ENCODE measurements at places on chromosomes 6 and 20.
A peak's percentile ranks its signal among the peaks of the same experiment; 100 is the strongest.

GRCh38 chr6:149320796-149321195, 3.3 kb downstream of the TAB2 start:
- no peak for DNase-seq

- no peak for DNase-seq
Measured at GRCh38 chr6:17093686-17094085, 8.2 kb upstream of the STMND1 start.

DNA sequence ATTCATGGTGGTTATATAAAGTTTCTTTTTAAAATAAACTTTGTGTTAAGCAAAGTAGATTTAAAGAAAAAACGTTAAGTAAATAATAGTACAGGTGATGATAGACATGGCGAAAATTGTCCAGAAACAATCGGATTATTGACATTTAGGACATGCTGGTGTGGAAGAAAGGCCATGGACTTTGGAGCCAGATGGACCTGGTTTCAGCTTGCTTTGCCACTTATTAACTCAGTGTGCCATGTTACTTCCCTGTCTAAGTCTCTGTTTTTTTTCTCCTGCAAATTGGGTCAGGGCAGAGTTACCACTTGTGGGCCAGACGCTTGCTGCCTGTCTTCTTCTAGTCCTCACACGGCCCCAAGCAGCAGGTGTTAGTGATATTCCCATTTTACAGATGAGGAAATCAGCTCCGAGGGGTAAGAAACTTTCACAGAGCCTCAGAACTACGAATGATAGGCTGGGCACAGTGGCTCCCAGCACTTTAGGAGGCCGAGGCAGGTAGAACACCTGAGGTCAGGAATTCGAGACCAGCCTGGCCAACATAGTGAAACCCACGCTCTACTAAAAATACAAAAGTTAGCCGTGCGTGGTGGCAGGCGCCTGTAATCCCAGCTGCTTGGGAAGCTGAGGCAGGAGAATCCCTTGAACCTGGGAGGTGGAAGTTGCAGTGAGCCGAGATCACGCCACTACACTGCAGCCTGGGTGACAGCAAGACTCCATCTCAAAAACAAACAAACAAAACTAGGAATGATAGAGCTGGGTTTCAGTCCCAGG, 12.4 kb downstream of the KIF3B start:
- DNase-seq, result no peak

GRCh38 chr6:44409207-44409794, 21.8 kb downstream of the CDC5L start:
- no peak for DNase-seq

- DNase-seq, result no peak
Measured at GRCh38 chr6:145498425-145498824, 236.9 kb downstream of the EPM2A start.

GRCh38 chr20:58277578-58278472, 31.7 kb upstream of the RAB22A start:
- no peak for DNase-seq

- DNase-seq, result no peak
Measured at GRCh38 chr6:150635906-150636514, 36.3 kb downstream of the PLEKHG1 start.

DNA sequence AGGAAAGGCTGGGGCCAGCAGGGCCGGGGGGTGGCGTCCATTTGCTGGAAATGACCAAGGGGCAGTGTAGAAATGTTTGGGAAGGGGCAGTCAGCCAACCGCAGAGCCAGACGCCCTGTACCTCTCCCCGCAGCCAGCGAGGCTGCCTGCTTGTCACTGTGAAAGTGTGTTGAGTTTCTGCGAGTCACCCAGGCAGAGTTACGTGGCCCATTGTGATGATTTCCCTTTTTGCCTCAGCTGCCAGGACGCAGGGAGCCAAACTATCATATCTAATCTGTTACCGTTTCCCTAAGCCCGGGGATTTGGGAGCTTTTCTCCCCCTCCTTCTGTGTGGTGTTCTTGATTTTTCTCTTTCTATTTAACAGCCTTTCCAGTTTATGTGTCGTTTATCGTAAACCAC, 67.9 kb upstream of the STX16 start:
- DNase-seq, result no peak

DNA sequence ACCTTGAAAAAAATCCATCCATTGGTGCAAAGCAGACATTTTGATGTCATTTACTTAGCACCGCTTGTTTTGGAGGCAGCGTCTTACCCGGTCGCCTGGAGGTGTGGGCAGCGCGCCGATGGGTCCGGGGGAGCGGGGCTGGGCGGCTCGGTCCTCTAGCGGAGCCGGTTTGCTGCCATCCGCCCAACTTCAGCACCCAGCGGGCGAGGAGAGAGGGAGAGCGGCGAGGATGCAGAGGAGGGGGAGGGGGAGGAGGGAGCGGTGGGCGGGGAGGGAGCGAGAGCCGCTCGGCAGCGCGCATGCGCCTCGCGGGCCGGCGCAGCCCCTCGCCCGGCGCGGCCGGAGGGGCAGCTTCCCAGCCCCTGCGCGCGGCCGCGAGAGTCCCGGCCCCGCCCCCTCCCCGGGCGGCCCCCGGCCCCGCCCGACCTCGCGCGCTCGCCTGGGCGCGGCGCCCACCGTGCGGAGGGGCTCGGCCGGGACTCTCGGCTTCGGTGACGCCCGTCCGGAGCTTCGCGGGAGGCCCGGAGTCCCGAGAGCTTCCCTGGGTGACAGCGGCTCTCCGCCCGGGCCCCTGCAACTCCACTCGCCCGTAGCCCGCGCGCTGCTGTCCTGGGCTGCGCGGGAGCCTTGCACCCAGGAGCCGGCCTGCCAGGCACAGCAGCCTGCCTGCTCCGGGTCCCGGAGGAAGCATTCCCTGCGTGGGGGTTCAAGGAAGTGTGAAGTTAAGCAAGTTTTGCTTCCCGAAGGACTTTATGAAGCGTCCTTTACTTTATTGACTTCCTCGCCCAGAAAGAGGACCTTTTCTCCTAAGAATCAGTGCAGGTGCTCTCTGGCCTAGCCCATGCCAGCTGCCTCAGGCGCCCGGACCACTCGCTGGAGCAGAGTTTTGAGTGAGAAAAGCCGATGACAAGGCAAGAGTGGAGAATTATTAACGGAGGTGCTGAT, at the start of gene RGS17:
Gene RGS17 (minus strand): TSS at position 246 of the 945 bp plus-strand sequence. CDS start 87,264 bp downstream, outside the sequence.
- no peak for DNase-seq

- DNase-seq, result no peak
Measured at GRCh38 chr20:49447946-49448809, 34.3 kb downstream of the KCNB1 start.

DNA sequence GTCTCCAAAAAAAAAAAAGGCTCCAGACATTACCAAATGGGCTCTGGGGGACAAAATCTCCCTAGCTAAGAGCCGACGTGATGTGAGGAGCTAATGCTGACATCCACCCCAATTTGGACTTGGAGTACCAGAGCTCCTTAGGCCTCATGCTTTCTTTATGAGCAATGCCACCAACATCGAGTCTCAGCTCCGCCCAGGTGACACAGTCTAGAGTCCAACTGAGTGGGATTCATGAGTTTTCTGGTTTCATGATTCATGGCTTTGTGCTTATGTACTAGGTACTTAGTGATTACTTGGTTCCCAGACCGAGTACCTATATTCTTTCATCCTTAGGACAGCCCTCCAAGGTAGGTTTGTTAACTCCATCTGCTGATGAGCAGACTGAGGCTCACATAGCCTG, 4.4 kb downstream of the ANKRD60 start:
- DNase-seq, result no peak

DNA sequence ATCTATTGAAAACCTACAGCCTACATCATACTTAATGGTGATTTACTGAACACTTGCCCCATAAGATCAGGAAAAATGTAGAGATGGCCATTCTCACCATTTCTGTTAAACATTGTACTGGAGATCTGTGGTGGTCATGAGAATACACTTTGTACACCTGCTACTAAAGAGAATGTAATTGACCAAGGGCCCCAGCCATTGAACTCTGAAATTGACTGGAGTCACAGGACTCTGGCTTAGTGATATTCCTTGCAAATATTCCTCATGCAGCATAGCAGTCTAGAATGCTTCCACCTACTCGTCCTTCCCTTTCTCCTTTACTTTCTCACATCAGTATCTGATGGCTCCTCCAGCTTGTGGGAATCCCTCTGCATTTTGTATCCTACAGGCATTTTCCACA, 37.4 kb upstream of the SNX9 start:
- DNase-seq, result no peak

DNA sequence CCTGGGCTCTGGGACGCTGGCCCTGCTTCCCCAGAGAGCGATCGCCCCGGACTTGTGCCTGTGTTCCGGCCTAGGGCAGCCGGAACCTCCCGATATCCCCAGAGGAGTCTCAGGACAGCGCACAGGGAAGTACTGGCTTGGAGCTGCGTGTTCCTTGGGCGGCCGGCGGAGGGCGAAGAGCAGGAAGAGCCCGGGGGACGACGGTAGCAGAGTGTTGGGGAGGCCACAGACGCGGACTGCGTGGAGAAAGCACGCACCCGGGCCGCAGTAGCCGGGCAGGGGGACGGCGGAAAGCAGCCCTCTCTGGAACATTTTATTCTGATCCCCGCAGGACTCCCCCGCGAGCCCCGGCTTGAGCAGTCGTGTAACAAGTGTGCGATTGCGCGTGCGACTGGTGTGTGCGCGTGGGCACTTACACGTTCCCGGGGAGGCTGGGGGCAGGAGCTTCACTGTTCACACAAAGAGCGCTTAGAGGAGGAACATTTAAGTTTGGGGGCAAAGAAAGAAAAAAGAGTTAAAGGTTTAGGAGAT, 36.1 kb downstream of the NCR2 start:
- DNase-seq, result no peak

DNA sequence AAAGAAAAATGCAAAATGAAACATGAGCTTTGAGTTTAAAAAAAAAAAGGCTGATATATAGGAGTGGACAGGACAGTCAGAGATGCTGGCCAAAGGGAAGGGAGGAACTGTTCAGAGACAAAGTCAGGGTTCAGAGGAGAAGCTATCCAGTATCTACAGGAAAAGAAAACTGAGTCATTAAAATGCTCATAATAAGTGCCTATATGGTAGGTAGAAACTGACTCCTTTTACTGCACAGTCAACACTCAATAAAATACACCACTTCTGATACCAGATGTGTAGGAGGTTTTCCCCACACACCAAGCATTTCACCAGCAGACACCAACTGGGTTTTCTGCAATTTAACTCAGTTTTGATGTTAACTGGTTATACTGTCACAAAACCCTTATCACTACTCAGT, 32.9 kb downstream of the FRK start:
- DNase-seq, result no peak

DNA sequence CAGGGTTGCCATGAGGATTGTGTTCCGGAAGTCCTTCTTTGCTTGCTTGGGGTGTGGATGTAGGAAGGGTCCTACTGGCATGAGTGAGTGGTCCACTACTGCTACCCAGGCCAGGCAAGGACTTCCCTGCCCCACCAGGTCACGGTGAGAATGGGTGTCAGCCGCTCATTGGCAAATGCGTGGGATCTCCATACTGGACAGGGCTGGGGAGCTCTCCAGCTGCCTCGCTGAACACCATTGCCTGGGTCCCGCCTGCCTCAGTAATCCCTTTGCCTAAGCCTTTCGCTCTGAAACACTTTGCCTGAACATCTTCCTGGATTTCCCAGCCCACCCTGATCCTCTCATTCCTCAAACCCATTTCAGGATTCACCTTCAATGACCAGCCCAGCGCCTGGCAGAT, 59.5 kb downstream of the CTCFL start:
- no peak for DNase-seq

GRCh38 chr20:62045529-62046285, 20.0 kb downstream of the TAF4 start:
- DNase-seq, result no peak

GRCh38 chr20:49768204-49769047, 44.2 kb upstream of the SLC9A8 start:
- DNase-seq, result peak; percentile 14

- DNase-seq, result no peak
Measured at GRCh38 chr6:135904666-135905065, 53.2 kb downstream of the PDE7B start.

GRCh38 chr6:43547222-43547621, 28.6 kb downstream of the XPO5 start:
- no peak for DNase-seq

DNA sequence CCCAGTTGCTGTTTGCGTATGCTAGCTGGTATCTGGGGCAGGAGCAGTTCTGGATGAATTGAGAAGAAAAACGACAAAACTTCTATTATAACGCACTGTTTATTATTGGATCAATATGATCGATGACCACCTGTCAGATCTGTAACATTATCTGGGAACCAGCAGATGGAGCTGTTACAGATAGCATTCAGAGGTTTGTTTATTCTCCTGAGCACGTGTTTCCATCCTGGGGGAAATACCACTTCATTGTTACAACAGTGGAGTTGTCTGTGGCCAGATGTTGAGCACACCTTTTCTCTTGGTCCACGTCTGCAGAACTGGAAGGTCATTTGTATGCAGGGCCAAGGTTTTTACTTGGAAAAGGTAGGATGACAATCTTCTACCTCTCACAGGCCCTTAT, 16.0 kb upstream of the NKX2-2 start:
- no peak for DNase-seq

GRCh38 chr6:42339991-42340401, 111.7 kb downstream of the TRERF1 start:
- DNase-seq, result no peak

- DNase-seq, result no peak
Measured at GRCh38 chr6:148345176-148345575, 2.5 kb downstream of the SASH1 start.

GRCh38 chr20:41181567-41181966, 44.2 kb downstream of the PLCG1 start:
- DNase-seq, result no peak

All from GDM1 (cell line).